ENCODE measurements at places on chromosomes 3 and 15.
A peak's percentile ranks its signal among the peaks of the same experiment; 100 is the strongest.

- no peak for DNase-seq
Measured at GRCh38 chr3:114624047-114624445, 330.2 kb downstream of the TIGIT start.

DNA sequence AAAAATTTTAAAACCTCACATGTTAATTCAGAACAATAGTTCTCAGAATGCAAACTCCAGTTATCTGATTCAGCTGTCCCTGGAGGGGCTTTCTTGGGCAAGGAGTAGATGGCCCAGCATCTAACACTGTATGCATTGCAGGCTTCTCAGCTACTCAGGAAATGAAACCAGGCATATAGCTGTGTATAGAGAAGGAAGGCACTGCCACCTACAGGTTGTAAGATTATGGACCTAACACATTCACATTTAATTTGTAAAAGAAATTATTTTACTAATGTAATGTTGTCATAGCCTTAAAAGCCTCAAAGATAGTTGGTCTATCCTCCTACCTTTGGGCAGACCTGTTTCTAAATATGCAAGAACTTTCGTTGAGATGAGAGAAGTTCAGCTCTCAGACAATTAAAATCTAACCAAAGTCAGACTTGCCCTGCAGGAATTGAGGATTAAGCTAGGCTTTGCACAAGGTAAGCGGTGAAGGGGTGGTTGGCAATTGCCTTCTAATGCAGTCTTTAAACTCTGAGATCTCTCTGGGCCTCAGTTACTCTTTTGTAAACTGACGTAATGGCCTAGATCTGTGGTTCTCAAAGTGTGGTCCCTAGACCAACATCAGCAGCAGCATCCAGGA is 132.8 kb upstream of the SLC24A5 start:
- DNase-seq = peak; percentile 8

GRCh38 chr3:24184528-24185176 is 239.6 kb downstream of the NR1D2 start:
- no peak for DNase-seq

- no peak for DNase-seq
Measured at GRCh38 chr15:40045572-40046217, 6.7 kb upstream of the SRP14 start.

GRCh38 chr3:12895391-12896062 is 54.2 kb upstream of the RPL32 start:
- DNase-seq = no peak

Measured in activated CD4-positive, alpha-beta T cell treated with anti-CD3 and anti-CD28 coated beads, Interleukin-2, amount 50 U/mL, for 24 hours (primary cell).